T-helper 17 cell (primary cell): ENCODE measurements at places on chromosomes 16 and 17. TPM values are rescaled to one million over a fixed set of nuclear protein-coding genes. Genes with fewer than 3 reads are reported as not detected.

Gene PDXDC1
- 58.4 TPM for total RNA-seq

- no peak for DNase-seq
These were observed 114.4 kb downstream of the SEC14L1 start for GRCh38 chr17:77254951-77255825.

- peak; percentile 27 for DNase-seq
These were observed 18.1 kb upstream of the TMEM98 start for GRCh38 chr17:32909787-32910369.

- no peak for DNase-seq
These were observed 23.9 kb upstream of the GPATCH8 start for GRCh38 chr17:44527102-44527501.

Gene P3H4
- 1.7 TPM for total RNA-seq

Gene AATK
- 1.9 TPM for total RNA-seq

GRCh38 chr17:80682372-80682771 lies 137.7 kb downstream of the RPTOR start:
- DNase-seq, result no peak

- DNase-seq, result no peak
These were observed 1.4 kb upstream of the CTRB1 start for GRCh38 chr16:75217389-75217851.

Gene SULT1A4
- 1.7 TPM for total RNA-seq

- DNase-seq, result no peak
These were observed 182.4 kb upstream of the RBFOX1 start for GRCh38 chr16:7150230-7150629.

Gene GUCY2D
- not detected for total RNA-seq
